Kidney (tissue), 22 donors: ENCODE measurements at places on chromosomes 11 and 22. TPM values are rescaled to one million over a fixed set of nuclear protein-coding genes. Genes with fewer than 3 reads are reported as not detected.

The GRIA4 gene
- 0.45 TPM for polyA plus RNA-seq

DNA sequence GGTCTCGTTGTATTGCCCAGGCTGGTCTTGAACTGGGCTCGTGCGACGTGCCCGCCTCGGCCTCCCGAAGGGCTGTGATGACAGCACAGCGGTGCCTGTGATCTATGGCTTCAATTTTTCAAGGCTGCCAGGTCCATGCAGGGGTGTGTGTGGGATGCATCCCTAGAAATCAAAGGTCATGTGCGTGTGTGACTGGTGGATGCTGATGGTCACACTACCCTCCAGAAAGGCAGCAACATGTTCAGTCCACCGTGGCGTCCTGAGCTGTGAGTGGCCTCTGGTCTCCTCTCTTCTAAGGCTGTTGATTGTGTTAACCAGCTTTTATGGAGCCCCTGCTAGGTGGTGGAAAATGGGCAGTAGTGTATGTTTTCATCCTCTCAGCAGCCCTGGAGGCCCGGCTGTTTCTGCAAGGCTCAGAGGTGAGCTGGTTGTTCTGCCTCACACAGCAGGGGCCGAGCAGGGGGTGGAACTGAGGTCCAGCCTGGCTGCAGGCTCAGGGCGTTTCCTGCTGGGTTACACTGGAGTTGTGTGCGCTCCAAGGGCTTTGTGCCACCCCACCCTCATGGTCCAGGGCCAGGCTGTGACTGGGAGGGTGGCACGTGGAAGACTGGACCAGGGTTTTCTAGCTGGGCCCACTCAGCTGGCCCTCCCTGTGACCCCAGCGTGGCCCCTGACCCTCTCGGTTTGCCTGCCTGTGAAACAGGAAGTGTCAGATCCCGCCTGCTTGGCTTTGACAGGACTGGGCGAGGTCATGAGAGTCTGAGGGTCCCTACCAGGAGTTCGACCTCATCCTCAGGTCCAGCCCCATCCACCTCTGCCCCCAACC, 7.7 kb downstream of the BIK start:
- no peaks in the 10 kb centered on the region for H3K36me3 ChIP-seq
- H3K27me3 ChIP-seq: no peaks in the 10 kb centered on the region
- DNase-seq: no peak
- no peak overlapping the region for H3K4me3 ChIP-seq

- no peak overlapping the region for H3K27ac ChIP-seq
- H3K27me3 ChIP-seq: no peaks in the 10 kb centered on the region
- H3K36me3 ChIP-seq: no peaks in the 10 kb centered on the region
Measured at GRCh38 chr11:106917973-106918372, 100.3 kb downstream of the GUCY1A2 start.

The DEUP1 gene
- polyA plus RNA-seq: 0.88 TPM

The BLID gene
- not detected for polyA plus RNA-seq

- DNase-seq: peak; percentile 49
- H3K36me3 ChIP-seq: no peaks in the 10 kb centered on the region
- peak within 1 kb of the TSS; percentile 30 for H3K27ac ChIP-seq
- no peak within 1 kb of the TSS for H3K4me3 ChIP-seq
- peaks cover 13% of the 10 kb centered on the region for H3K4me1 ChIP-seq
Measured at GRCh38 chr22:17562906-17563870, at the start of gene SLC25A18. Gene SLC25A18, plus strand, starts transcription at chr22:17563498. Its CDS starts 16,447 bp downstream, at chr22:17579945.

The P2RX6 gene
- polyA plus RNA-seq: 1.6 TPM

GRCh38 chr11:123558536-123559315, 95.7 kb downstream of the SCN3B start:
- H3K27ac ChIP-seq: no peak overlapping the region
- no peaks in the 10 kb centered on the region for H3K27me3 ChIP-seq
- peaks cover 4% of the 10 kb centered on the region for H3K4me1 ChIP-seq
- H3K4me3 ChIP-seq: no peak overlapping the region

DNA sequence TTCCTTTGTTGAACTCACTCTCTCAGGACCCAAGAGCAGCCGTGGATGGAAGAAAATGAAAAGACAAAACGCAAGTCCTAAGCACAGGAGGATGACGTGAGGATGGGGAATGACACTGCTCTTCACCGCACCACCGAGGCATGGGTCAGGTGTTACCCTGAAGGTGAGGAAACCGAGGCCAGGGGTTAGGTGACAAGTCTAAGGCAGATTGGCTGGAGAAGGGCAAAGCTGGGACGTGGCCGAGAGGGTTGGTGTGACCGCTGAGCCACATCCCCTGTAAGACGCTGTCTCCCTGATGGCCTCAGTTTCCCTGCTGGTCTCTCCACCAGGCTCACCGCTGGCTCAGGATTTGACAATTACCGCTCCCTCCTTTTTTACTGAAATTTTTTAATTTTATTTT, 284.4 kb downstream of the CTTN start:
- H3K4me1 ChIP-seq: no peaks in the 10 kb centered on the region
- H3K27me3 ChIP-seq: no peaks in the 10 kb centered on the region
- H3K4me3 ChIP-seq: no peak overlapping the region
- no peak overlapping the region for H3K27ac ChIP-seq

The OR52H1 gene
- polyA plus RNA-seq: not detected

DNA sequence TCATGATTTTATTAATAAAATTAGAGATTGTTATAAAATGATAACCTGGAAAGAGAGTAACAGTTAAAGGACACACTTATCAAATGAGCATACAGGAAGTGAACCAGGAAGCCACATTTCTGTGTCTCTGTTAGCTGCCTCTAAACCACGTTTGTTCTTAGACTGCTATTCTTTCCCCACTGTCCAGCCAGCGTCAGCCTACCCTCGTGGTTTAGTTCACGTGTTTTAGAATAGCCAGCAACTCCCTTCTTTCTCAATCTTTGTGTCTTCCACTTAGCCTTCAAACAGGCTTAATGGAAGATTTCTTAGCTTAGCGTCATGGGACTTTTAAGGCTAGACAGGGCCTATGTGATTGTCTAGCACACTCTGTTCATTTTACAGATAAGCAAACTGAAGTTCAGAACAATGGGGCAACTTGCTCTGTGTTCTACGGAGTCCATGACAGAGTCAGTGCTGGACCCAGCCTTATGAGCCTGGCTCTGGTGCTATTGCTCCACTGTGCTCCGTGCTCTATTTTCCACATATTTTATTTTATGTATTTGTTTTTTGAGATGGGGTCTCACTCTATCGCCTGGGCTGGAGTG, 27.2 kb downstream of the GRAMD1B start:
- H3K36me3 ChIP-seq: no peaks in the 10 kb centered on the region
- no peak for DNase-seq
- no peak overlapping the region for H3K4me3 ChIP-seq
- no peaks in the 10 kb centered on the region for H3K27me3 ChIP-seq
- peaks cover 2% of the 10 kb centered on the region for H3K4me1 ChIP-seq

DNA sequence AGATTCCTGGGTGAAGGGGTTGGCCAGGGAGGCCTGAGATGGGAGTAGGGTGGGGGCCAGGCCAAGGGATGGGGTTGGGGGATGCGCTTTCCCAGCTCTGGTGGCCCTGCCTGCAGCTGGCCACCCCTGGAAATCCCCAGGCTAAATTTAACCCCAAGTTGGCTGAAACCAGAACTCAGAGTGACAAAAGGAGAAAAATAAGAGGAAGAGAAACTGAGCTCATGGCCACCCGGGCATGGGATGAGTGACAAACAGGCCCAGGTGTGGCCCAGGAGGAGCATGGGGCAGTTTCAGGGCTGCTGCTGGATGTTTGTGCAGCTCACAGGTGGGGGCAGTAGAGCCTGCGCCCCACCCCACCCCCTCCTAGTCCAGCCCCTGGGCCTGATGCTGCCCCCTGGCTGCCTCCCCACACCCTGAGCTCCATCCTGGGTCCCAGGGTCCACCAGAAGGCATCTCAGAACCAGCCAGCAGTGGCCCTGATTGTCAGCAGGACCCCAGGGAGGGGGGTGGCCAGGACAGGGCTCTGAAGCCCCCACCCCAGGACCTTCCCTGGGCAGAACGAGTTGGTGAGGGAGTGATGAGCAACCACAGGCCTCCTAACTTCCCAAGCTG, 48.0 kb downstream of the IGLL5 start:
- H3K36me3 ChIP-seq: no peaks in the 10 kb centered on the region
- no peaks in the 10 kb centered on the region for H3K27me3 ChIP-seq
- no peak overlapping the region for H3K4me3 ChIP-seq

DNA sequence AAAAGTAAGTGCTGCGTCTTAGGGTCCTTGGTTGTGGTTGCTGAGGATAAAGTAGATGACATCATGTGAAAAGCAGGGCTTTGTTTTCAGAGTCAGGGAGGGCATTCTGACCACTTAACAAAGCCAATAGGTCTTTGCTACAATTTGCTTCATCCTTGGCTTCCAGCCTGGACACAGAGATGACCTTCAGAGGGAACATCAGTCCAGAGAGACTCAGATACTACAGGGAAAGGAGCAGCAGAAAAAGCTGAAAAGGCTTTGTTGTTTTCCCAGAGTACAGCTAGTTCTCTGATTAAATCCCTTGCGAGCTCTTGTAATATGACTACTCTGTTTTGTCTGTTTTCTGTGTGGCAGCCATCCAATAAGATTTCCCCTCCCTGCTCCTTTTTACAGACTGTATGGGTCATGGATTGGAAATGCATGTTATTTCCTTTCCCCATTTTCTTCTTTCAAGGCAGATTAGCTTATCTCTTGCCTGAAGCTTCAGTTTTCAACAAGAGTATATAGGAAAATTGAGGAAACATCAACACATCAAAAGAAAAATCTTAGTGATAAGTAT, 31.9 kb downstream of the ATG13 start:
- no peaks in the 10 kb centered on the region for H3K27me3 ChIP-seq
- H3K4me1 ChIP-seq: no peaks in the 10 kb centered on the region
- H3K4me3 ChIP-seq: no peak overlapping the region
- peaks cover 10% of the 10 kb centered on the region for H3K36me3 ChIP-seq
- H3K27ac ChIP-seq: no peak overlapping the region

GRCh38 chr11:88813233-88813915, 252.4 kb downstream of the GRM5 start:
- H3K27me3 ChIP-seq: no peaks in the 10 kb centered on the region
- H3K4me1 ChIP-seq: no peaks in the 10 kb centered on the region
- no peak overlapping the region for H3K4me3 ChIP-seq
- DNase-seq: no peak
- H3K36me3 ChIP-seq: no peaks in the 10 kb centered on the region

The EFCAB6 gene
- 1.5 TPM for polyA plus RNA-seq

The PNPLA3 gene
- polyA plus RNA-seq: 1.2 TPM

The EHD1 gene
- polyA plus RNA-seq: 48.9 TPM

The JRKL gene
- polyA plus RNA-seq: 4.6 TPM

GRCh38 chr22:24322522-24322921, 51.9 kb downstream of the SPECC1L start:
- H3K27ac ChIP-seq: no peak overlapping the region
- H3K4me1 ChIP-seq: no peaks in the 10 kb centered on the region
- H3K36me3 ChIP-seq: peaks cover 20% of the 10 kb centered on the region
- DNase-seq: no peak

The HORMAD2 gene
- polyA plus RNA-seq: not detected

- peaks cover 11% of the 10 kb centered on the region for H3K4me1 ChIP-seq
- no peaks in the 10 kb centered on the region for H3K27me3 ChIP-seq
- peaks cover 2% of the 10 kb centered on the region for H3K36me3 ChIP-seq
- peak within 1 kb of the TSS; percentile 59 for H3K27ac ChIP-seq
- peak; percentile 92 for DNase-seq
- peak within 1 kb of the TSS; percentile 98 for H3K4me3 ChIP-seq
Measured at GRCh38 chr11:62671608-62672389, at the start of the genes LBHD1 and UQCC3. Gene LBHD1, minus strand, starts transcription at chr11:62672267. Its CDS starts 2,236 bp downstream, at chr11:62670031. Gene UQCC3, plus strand, starts transcription at chr11:62671673. Its CDS starts 73 bp downstream, at chr11:62671746.

- peaks cover 26% of the 10 kb centered on the region for H3K4me1 ChIP-seq
- peak; percentile 78 for DNase-seq
- peaks cover 9% of the 10 kb centered on the region for H3K36me3 ChIP-seq
- H3K27me3 ChIP-seq: no peaks in the 10 kb centered on the region
Measured at GRCh38 chr11:62613291-62613778, 278 bp downstream of the ROM1 start.

- no peaks in the 10 kb centered on the region for H3K4me1 ChIP-seq
- H3K27me3 ChIP-seq: no peaks in the 10 kb centered on the region
- DNase-seq: peak; percentile 31
- H3K27ac ChIP-seq: peak overlapping the region; percentile 23
Measured at GRCh38 chr22:44677353-44677840, 24.6 kb upstream of the PRR5 start.

The IGSF22 gene
- 2.8 TPM for polyA plus RNA-seq
